ENCODE measurements at places on chromosomes 4 and X.

DNA sequence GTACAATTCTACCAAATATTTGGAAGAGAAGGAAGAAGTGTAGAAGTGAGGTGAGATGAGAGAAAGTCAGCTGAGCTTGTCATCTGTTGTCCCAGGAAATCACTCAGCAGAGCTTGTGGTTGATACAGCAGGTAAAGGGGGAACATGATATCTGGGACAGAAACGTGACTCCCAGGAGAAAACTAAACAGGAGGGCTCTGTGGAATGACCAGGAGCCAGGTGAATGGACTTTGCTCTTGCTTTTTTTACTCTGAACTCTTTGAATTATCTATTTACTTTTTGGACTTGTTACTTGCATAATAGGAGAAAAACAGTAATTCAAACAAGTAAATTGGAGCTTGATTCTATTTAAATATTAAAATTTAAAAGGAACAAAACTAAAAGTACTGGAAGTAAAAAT lies 555.6 kb upstream of the FRG1 start:
- no peak for DNase-seq

DNA sequence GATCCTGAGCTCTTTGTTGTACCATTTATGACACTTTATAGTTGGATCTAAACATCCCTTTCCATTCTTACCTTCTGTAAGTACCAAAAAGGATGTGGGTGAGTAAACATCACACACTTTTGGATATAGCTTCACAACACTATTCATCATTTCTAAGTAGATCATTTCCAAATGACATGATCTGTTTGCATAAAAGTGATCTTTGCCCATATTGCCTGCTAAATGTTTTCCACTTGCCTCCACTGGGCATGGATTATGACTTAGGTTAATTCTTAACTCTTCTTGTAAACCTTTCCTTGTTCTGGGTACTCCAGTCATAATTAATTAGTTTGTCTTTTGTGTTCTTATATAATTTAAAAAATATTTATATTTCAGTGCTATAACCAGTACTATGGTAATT lies 244.9 kb upstream of the AGA start:
- DNase-seq: no peak

GRCh38 chr4:6088950-6089349 lies 70.7 kb upstream of the C4orf50 start:
- no peak for DNase-seq

- no peak for DNase-seq
These were observed 213.3 kb downstream of the PARM1 start for GRCh38 chr4:75146223-75146622.
